ENCODE measurements at places on chromosomes 11 and 22.

DNA sequence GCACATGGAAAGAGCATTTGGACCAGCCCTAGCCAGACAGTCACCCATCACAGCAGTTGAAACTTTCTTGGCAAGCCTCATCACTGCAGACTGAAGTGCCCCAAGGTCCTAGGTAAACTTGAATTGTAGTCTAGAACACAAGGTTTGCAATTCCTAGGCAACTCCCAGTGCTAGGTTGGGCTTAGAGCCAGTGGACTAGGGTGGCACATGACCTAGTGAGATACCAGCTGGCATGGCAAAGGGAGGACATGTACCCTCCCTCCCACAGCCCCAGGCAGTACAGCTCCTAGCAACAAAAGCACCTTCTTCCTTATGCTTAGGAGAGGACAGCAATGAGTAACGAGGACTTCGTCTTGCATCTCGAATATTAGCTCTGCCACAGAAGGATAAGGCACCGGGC lies 889.5 kb downstream of the JRKL start:
- DNase-seq = no peak

- no peak for DNase-seq
These were observed 5.7 kb downstream of the TMEM184B start for GRCh38 chr22:38267086-38267485.

- DNase-seq = no peak
These were observed 35.8 kb downstream of the DGCR2 start for GRCh38 chr22:19086417-19086816.

DNA sequence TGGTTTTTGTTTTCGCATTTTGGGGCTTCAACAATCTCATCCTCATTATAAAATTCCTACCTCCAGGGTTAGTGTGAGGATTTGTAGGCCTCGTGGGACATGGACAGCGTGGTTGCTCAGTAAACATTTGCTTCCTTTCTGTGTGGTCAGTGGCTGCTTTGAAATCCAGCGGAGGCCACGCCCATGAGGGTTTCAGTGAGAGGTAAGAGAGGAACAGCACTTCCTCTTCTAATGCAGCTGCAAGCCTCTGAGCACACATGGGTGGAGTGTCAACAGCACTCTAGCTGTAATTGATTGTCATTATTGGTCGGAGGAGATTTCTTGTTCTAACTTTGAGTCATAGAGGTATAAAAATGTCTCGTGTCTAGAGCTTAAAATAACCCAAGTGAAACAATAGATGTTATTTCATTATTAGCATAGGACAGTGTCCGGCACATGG lies 6.0 kb upstream of the ARHGAP42 start:
- no peak for DNase-seq

GRCh38 chr22:38455530-38456271 lies 702 bp upstream of the KCNJ4 start:
- no peak for DNase-seq

All from cerebellar nuclear complex (tissue), 1 donor.